ENCODE measurements at places on chromosomes 2 and 18. TPM values are rescaled to one million over a fixed set of nuclear protein-coding genes. Genes with fewer than 3 reads are reported as not detected.
A peak's percentile ranks its signal among the peaks of the same experiment; 100 is the strongest.

DNA sequence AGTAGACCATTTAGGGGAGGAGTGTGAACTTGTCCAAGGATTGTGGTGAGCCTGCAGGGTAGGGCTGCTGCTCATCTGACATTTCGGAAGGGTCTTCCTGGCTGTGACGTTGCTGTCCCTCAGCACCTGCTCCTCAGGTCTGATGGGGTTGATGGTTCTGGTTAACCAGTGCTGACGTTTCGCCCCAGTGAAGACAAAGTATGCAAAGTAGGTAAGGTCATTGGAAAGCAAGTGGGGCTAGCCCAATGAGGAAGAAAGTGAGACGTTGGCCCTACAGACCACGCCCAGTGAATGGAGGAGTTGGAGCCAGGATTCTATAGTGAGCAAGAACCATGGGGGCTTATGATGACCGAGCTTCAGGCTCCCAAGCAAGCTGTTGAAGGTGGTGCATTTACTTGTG, 33.4 kb upstream of the ZNF396 start:
- no peak for DNase-seq

- DNase-seq: no peak
Measured at GRCh38 chr2:102033031-102033749, 41.4 kb downstream of the IL1R2 start.

GRCh38 chr2:59752071-59752470, 801.4 kb downstream of the BCL11A start:
- no peak for DNase-seq

DNA sequence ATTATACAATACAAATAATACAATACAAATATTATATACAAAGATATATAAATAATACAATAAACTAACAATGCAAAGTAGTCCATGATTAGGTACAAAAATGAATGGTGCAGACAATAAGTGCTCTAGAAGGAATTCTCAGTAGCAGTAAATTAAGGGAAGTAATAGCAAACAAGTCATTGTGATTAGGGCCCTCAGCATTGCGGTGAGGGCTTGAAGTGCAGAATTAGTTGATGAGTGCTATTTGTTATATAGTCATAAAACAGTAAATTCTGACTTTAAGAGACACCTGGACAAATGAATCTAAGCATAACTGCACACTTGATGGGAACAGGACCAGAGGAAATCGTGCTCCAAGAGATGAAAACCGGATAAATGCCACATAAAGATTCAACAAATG, 74.9 kb downstream of the ANKRD44 start:
- DNase-seq: no peak

DNA sequence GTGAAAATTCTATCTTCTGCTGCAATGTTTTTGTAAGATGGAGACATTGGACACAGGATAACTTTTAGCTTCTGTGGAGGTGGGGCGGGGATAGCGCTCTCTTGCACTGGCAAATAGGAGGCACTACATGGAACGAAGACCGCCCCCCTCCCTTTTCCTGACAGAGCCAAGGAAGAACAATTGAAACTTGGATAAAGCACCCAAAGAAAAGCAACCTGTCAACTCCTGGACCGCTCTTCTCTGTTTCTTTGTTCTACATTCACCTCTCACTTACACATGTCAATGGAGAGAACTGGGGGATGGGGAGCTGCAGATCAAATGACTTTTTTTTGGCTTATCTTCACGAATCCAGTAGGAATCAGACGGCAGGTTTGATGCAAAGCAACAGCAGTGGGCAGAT, 126.3 kb upstream of the CHAC2 start:
- no peak for DNase-seq

- no peak for DNase-seq
Measured at GRCh38 chr2:228048838-228049490, 132.5 kb downstream of the SPHKAP start.

- no peak for DNase-seq
Measured at GRCh38 chr2:240784629-240785423, 35.2 kb downstream of the KIF1A start.

GRCh38 chr2:207567671-207568070, 37.9 kb downstream of the CREB1 start:
- no peak for DNase-seq

- no peak for DNase-seq
Measured at GRCh38 chr2:235073868-235074413, 122.1 kb downstream of the SH3BP4 start.

DNA sequence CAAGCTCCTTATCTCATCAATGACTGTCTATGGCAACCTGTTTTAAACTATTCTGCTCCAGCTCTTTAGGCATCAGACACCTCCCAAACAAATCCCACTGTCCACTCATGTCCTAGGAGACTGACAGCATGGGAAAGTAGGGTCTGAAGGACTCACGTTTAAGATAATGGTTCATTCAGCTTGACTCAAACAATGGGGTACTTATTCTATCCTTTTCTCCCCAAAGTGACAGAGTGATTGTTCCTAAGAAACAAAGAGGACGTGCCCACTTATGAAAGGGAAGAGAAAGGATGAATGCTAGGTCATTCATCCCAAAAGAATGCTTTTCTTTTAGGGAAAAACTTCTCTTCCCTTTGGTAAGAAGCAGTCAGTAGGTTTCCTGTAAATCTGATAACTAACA, 41.9 kb downstream of the ALK start:
- DNase-seq: no peak

- no peak for DNase-seq
Measured at GRCh38 chr2:34979148-34979547, 1376.4 kb upstream of the CRIM1 start.

DNA sequence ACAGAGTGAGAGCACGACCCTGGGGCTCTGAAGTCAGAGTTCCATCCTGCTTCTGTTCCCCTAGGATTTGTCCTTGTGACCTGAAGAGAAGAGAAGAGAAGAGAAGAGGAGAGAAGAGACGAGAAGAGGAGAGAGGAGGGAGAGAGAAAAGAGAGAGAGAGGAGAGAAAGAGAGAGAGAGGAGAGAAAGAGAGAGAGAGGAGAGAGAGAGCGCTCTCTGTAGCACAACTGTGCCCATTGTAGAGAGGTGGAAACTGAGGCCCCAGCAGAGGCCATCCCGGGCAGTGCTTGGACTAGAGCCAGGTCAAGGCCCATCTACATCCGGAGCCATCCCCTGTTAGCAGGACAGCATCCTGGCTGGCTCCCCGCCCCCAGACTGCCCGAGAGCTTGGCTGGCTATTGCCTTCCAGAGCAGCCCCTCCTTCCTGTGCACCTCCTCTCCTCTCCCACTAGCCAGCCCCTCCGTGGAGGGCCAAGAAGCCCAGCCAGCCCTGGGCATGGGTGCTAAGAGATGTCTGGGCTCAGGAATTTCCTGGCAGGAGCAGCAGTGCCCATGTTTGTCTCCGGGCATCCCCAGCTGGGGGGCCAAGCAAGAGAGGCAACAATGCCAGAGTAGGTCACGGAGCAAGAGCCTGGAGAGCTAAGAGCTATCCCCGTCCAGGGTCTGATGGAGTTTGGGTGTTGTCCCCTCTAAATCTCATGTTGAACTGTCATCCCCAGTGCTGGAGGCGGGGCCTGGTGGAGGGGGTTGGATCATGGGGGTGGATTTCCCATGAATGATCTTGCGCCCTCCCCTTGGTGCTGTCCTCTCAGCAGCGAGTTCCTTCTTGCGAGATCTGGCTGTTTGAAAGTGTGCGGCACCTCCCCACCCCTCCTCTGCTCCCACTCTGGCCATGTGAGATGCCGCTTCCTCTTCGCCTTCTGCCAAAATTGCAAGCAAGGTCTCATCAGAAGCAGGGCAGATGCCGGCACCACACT, 18.2 kb upstream of the GPR55 start:
- DNase-seq: peak; percentile 16

DNA sequence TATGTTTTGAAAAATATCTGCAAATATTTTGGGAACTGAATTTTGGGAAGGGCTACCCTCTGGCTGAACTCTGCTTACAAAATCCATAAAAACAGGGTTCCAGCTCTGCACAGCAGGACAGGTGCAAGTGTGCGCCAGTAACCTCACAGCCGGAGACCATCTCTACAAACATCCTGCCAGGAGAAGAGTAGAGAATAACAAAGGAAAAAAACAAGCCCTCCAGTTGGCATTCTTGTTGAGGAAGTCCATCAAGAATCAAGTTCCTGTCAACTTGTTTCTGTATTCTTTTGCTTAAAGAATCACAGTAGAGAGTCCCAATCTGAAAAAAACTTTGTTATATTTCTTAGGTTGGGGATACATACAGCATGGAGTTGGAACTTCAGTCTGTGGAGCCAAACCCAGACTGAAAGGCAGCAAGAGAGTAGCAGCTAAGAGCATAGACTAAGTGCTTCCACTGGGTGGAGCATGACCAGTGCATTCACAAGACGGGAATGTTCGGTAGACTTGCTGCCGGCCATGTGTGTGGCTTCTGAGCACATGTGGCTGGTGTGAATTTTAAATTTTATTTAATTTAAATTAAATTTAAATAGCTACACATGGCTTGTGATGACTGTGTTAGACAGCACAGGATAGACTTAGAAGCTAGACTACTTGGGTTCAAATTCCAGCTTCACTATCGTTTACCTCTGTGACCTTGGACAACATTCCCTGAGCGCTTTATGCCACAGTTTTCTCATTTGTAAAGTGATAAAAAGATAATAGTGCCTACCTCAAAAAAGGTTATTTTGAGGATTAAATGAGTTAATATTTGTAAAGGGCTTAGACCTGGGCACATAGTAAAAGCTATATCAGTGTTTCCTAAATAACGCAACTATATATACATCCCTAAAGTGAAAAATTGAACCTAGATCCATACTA, 41.9 kb downstream of the SPTBN1 start:
- no peak for DNase-seq

DNA sequence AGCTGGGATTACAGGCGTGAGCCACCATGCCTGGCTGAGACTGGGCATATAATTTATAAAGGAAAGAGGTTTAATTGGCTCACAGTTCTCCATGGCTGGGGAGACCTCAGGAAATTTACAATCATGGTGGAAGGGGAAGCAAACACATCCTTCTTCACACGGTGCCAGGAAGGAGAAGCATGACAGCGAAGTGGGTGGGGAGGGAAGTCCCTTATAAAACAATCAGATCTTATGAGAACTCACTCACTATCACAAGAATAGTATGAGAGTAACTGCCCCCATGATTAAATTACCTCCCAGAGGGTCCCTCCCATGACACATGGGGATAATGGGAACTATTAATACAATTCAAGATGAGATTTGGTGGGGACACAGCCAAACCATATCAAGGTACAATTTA, 7.8 kb upstream of the LCLAT1 start:
- DNase-seq: no peak

GRCh38 chr2:86290596-86291327, 46.7 kb downstream of the REEP1 start:
- no peak for DNase-seq

GRCh38 chr2:226208726-226209125, 590.9 kb downstream of the IRS1 start:
- DNase-seq: no peak

- peak; percentile 13 for DNase-seq
Measured at GRCh38 chr18:61892683-61893308, at the start of gene RNF152. Gene RNF152 (minus strand): TSS chr18:61893007. CDS start chr18:61816463, 76,544 bp downstream.

DNA sequence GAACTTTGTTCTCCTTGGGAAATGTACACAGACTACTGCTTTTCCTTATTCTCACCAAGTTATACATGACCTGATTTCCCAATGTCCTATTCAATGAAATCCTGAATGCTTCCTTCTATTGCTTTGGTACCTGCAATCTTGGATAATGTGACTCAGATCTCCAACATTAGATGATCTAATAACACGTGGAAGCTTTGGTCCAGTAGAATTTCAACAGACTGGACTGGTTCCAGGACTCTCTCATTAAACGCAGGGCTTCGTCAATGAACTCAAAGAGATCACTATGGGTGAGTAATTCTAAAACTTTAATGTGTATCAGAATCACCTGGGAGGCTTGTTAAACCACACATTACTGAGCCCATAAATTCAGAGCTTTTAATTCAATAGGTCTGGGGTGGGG, 413.6 kb upstream of the KCNH7 start:
- DNase-seq: no peak

DNA sequence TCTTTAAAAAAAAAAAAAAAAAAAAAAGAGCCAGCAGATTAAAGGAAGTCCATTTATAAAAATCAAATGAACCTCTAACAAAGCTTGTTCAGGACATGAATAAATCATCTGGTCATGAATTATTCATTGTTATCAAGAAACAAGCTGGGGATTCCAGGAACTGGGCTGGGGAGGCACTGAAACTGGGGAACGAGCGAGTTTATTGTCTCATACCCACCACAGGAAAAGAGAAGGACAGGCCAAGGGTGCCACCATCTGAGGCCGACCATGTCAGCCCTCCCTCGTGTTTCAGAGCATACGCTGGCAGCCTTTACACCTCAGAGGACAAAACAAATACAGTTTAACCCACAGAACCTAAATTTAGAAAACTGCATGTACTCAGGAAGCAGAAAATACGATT, 164.2 kb downstream of the VWC2L start:
- no peak for DNase-seq

DNA sequence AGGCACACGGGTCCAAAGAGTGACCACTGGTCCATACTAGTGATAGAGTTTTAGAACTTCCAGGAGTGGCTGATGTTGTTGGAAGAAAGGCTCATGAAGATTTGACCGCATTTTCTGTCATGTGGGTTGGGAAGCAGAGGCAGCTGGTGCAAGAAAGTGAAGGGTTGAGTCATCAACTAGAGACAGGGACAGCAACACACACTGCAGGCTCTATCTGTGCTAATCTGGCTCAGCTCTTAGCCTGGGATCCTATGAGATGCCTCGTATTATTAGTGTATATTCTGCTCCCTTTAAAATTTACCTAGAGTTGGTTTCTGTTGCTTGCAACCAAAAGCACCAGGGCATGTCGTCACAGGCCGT, 2.5 kb upstream of the SH3RF3 start:
- DNase-seq: no peak

DNA sequence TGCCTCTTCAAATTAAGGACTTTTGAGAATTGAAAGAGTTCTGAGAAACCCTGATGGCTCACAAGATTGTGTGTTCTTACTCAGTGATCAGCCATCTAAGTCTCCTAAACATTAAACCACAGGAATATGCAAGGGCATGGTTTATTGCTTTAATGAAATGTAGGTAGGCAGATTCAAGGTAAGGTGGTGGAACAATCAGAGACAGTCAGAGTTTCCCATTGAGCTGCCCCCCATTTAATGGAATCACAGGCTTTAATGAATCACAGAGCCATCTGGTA, 107.8 kb upstream of the LRATD1 start:
- no peak for DNase-seq

GRCh38 chr18:78751664-78752063, 228.0 kb upstream of the SALL3 start:
- DNase-seq: no peak

GRCh38 chr2:143679617-143680016, 550.4 kb downstream of the ARHGAP15 start:
- DNase-seq: no peak

Gene EVA1A
- total RNA-seq: not detected

Gene SLC9A4
- total RNA-seq: 0.13 TPM

Gene SYT4
- total RNA-seq: 0.23 TPM

Gene RNF181
- total RNA-seq: 51.3 TPM

Gene NTSR2
- not detected for total RNA-seq

Gene BUB1
- total RNA-seq: 3.1 TPM

Gene SLC40A1
- total RNA-seq: 24.6 TPM

Gene DPYSL5
- not detected for total RNA-seq

Gene OR6B2
- total RNA-seq: not detected

Gene VPS54
- 12.8 TPM for total RNA-seq

Gene C2orf15
- total RNA-seq: 2.1 TPM

Measured in T-cell (primary cell).